ENCODE measurements at places on chromosomes 6 and 20. TPM values are rescaled to one million over a fixed set of nuclear protein-coding genes. Genes with fewer than 3 reads are reported as not detected.
A peak's percentile ranks its signal among the peaks of the same experiment; 100 is the strongest.

DNA sequence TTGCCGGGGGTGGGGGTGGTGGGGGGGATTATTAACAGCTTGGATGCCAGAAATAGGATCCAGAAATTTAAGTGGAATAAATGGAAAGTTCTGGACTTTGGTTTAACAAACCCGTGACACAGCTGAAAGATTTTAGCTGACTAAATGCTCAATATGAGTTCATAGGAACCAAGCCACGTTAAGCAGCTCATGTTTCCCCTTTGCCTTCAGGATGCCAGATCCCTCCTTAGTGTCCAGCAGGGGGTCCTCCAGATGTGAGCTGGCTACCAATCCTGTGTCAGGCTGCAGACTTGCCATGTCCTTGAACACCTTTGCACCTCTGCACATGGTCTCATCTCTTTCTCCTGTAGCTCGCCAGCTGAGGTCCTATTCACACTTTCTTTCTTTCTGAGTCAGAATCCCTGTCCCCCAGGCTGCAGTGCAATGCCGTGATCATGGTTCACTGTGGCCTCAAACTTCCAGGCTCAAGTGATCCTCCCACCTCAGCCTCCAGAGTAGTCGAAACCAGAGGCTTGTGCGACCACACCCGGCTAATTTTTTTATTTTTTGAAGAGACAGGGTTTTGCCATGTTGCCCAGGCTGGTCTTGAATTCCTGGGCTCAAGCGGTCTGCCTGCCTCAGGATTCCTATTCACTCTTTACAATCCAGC, 133.3 kb upstream of the ARMC2 start:
- DNase-seq: no peak

GRCh38 chr6:16438718-16439591, 200.6 kb downstream of the GMPR start:
- DNase-seq: no peak

- DNase-seq: no peak
Observed at GRCh38 chr6:161105408-161105807, 113.8 kb downstream of the MAP3K4 start.

- no peak for DNase-seq
Observed at GRCh38 chr6:89328976-89329375, 13.9 kb upstream of the GABRR2 start.

- no peak for DNase-seq
Observed at GRCh38 chr6:147170269-147170668, 33.9 kb upstream of the STXBP5 start.

DNA sequence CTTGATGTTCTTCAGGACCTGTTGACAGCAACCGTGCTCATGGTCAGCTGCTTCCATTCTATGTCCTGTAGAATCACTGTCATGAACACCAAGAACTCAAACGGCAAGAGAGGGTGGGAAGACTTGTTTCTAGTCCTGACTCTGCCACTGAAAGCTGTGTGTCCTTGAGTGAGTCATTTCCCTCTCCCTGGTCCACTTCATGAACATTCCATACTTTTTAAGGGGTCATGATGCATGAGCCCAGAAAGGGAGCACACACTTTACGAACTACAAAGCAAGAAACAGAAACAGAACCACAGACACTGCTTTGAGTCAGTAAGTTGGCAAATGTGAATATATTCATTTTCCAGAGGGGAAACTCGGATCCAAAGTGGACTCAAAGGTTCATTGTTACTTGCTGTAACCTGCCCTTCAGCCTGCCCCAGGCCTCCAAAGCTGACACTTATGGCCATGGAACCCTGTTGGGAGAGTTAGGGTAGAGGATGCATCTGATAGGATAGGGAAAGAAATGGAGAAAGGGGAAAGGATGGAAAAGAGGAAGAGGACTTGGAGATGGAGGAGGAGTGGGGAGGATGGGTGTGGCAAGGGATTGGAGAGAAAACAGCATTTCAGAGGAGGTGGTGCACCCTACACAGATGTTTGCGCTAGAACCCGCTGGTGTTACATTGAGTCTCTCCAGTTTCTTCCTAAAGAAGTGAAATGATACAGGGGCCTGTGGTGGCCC, 129.8 kb downstream of the FOXO3 start:
- no peak for DNase-seq

DNA sequence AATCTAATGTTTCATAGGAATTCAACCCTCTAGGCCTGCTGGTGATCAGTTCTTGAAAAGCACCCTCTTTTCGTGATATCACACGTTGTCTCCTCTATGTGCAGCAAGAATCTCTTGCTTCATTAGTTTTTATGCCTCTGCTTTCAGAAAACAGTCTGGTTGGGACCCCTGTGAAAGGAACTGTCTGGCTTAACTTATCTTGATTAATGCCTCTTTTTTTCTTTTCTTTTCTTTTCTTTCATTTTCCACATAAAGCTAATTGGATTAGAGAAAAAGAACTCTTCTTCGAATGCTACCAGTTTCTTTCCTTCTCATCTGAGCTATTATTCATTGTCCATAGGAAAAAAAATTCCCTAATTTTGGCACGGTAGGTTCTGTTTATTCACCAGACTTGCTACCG, 21.3 kb downstream of the ZNF311 start:
- DNase-seq: no peak

DNA sequence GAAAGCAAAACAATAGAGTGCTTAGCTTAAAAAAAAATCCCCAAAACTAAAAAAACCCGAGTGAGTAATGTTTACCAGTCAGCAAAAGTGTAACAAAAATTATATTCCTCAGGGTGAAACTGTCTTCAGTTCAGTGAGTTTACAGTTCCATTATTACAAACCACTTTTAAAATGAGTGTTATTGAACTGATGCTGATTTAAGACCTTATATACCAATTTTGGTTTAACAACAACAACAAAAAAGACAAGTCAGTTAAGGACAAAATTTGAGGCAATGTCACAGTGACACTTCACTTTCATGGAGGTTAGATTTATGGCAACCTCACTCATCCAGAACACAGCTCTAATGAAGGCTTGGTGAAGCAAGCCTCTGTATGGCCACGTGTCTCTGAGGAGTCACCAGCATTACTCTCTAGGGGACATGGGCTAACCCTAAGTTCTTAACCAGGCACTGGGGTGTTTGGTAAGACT, 630.8 kb downstream of the PHF3 start:
- DNase-seq: no peak

DNA sequence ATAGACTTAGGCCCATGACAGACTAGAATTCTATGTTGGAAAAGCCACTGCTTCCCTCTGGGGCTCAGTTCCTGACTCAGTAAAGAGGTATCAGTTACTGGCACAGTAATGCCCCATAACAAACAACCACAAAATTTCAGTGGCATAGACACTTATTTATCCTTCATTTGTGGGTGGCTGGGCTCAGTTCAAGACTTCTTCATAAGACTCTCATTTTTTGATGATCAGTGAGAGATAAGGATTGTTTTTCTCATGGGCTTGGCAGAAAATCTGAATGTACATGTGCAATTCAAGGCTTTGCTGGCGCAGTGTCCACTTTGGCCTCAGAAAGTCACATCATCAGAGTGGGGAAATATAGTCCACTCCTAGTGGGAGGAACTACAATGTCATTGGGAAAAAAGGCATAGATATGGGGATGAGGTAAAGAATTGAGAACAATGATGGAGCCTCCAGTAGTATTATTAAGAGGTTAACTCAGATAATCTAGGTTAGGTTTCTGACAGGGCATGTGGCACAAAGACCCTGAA, 384.6 kb upstream of the FLRT3 start:
- no peak for DNase-seq

GRCh38 chr20:50126662-50127061, 13.7 kb upstream of the UBE2V1 start:
- no peak for DNase-seq

DNA sequence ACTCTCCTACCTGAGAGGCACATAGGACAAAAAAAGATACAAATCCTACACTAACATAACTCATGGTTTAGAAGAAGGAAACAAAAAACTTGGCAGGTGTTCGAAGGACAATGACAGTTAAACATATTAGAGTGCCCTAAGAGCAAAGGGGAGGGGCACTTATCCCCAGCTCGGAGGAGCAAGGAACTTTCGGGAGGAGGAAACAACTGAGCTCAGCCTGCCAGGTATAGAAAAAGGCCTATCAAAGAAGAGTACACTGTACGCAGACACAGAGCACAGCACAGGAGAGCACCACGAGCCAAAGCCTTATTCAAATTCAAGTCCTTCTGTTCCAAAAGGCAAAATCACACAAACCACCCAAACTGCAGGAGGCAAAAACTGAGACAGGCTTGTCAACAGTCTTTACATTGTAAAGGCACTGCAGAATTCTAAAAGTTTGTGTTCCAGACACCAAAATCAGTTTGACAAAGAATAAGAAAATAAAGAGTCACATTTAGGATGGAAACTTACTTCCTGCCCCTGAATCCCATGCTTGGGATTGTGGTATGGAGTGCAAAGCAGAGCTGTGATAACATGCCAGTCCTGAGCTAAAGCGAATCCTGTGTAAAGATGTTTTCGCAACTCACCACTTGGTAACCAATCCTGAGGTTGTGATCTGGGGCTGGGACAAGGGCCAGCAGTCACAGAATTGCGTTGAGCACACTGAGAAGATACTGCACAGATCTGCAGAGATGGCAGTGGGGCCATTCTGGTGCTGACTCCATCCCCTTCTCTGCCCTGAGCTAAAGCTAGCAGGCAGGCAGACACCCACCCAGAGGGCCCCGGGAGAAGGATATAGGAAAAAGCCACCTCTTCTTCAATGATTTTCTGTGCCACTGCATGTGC, 108.6 kb downstream of the CHD6 start:
- no peak for DNase-seq

DNA sequence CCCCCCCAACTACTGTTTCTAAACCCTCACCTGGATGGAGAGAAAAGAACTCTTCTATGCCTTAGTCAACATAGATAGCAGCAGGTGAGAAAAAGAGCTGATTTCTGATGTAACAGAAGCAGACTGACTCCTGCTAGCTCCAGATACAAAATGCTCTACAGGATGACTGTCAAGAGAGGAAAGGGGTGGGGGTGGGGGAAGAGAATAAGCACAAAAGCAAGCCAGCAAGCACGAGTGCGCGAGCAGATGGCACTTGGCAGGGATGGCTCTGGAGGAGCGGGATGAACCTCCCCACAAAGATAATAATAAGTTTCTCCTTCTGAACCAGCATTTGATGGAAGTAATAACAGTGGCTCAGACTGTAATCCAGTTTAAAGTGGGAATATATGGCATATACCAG, 45.6 kb upstream of the SPDEF start:
- no peak for DNase-seq

DNA sequence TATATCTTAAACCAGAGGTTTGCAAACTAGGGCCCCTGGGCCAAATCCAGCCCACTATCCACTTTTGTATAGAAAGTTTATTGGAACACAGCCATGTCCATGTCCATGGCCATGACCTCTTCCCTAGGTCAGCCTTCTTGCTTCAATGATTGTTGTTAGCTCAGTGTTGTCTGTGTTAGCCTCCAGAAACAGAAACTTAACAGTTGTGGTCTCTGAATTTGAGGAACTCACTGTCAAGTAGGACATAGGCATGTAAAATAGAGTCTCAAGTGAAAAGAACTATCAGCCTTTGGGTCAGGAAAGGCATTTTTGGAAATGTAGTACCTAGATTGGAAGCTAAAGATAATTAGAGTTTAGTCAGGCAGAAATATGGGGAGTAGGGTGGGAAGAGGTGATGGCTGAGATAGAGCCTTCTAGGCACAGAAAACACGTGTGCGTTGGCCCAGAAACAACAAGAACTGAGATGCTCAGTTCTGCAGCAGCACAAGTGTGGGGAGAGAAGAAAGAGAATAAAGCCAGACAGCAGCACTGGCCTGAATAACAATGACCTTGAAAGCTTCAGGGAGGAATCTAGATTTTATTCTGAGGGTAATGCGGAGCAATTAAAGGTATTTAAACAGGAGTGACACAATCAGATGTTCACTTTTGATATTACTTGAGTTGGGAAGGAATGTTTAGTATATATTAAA, 87.0 kb upstream of the OLIG3 start:
- DNase-seq: no peak

DNA sequence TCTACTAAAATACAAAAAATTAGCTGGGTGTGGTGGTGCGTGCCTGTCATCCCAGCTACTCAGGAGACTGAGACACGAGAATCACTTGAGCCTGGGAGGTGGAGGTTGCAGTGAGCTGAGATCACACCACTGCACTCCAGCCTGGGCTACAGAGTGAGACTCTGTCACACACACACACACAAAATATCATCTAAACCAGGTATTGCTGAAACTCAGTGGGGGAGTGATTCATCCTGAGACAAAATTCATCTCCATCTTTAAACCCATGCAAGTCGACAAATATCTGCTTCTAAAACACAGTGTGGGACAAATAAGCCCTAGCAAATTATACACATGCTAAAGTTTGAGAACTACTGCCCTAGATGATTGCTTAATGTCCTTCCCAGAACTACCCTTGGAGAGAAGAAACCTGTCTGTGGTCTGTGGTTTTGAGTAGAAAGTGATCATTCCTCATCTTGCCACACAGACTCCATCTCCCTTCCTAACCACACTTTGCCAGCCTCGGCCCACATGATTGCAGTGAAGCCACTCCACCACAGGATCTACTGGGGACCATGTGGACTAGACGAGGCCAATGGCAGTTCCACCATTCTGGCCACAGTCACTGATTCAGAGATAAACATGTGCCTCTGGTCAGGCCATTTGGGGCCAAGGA, 130.3 kb downstream of the OPRM1 start:
- DNase-seq: no peak

DNA sequence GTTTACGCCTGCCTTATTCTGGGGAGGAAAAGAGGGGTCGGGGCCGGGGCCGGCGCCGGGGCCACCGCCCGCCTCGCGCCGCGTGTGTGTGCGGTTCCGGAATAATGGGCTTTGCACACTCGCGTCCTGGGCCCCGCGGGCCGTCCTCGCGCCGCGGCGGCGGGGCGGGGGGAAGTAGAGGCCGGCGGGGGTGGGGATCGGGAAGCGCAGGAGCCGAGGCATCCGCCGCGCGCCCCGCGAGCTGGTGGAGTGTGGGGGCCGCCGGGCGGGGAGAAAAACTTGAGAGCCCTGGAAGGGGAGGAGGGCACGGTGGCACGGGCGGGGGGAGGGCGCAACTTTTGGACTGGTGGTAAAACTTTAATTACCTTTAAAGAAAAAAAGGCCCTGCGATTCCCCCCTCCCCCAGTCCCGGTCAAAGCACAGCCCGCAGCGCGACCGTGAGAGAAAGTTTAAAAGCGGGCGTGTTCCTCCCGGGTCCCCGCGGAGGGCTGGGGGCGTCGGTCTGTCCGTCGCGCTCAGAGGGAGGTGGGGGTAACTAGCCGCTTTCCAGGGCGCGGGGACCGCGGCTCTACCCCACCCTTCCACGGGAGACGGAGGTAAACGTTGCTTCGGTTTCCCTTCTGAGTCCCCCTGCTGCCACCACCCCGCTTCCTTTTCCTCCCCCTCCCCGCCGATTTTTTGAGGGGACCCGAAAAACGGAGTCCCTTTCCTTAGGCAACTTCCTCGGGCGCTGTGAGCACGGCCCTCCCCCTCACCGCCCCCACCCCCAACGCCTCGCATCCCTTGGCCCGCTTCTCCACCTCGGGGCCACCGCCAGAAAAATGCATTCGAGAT, 1.9 kb downstream of the L3MBTL3 start:
- DNase-seq: peak; percentile 80

- DNase-seq: no peak
Observed at GRCh38 chr6:2168480-2168879, 76.9 kb downstream of the GMDS start.

GRCh38 chr6:36142971-36143838, 12.9 kb downstream of the MAPK13 start:
- no peak for DNase-seq

GRCh38 chr6:169830876-169831275, 79.5 kb downstream of the ERMARD start:
- DNase-seq: no peak

Gene MAS1
- not detected for total RNA-seq

Gene CDC40
- total RNA-seq: 16.8 TPM

Gene RNF182
- total RNA-seq: 0.11 TPM

Gene TRIM40
- not detected for total RNA-seq

Gene MOG
- not detected for total RNA-seq

Gene SDC4
- total RNA-seq: 255 TPM

Gene TFAP2D
- not detected for total RNA-seq

Data from suprapubic skin (tissue), 4 donors.